ENCODE measurements at places on chromosomes 16 and 17. TPM values are rescaled to one million over a fixed set of nuclear protein-coding genes. Genes with fewer than 3 reads are reported as not detected.

The CLEC18A gene
- 2.2 TPM for total RNA-seq

The CHRNE gene
- total RNA-seq, result 1.7 TPM

The IRX3 gene
- total RNA-seq, result 45.2 TPM

The SNAI3 gene
- 0.69 TPM for total RNA-seq

- no peak for DNase-seq
These were observed 11.0 kb downstream of the ACSM3 start for GRCh38 chr16:20774703-20775362.

Data from mesothelial cell of epicardium (in vitro differentiated cells).